ENCODE measurements at places on chromosomes 11 and 22.
A peak's percentile ranks its signal among the peaks of the same experiment; 100 is the strongest.

DNA sequence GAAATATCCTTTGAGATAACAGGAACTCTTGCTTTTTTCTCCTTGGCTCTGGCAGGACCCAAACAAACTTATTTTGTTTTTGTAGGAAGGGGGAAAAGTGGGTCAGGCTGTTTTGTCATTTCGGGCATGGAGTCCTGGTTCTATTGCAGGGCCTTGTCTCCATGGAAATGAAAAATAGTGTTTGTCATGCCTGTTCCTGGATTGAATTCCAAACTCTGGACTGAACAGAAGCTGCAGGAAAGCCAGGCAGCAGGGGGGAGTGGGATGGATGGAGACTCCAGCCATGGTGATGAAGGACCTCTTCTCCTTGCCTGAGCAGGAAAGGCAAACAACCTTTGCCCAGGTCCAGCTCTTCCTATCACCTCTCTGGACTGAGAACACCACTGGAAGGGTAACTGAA is 87.0 kb downstream of the SCN3B start:
- no peak for DNase-seq

DNA sequence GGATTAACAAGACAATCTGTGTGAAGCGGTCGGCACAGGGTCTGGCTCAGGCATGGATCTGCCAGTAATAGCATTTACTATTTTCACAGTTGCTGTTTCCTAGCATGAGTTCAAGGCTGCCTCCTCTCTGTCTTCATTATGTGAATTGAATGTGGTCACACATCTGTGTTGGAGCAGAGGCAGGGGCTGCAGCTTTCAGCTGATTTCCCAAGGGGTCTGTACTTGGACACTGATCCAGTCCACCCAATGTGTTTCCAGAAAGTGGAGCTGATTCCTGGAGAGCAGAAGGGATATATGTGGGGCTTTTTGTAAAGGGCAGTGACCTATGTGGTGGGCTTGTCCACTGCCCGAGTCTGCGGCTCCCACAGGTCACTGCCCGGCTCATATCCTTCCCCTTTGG is 3.5 kb upstream of the CELSR1 start:
- DNase-seq: no peak

DNA sequence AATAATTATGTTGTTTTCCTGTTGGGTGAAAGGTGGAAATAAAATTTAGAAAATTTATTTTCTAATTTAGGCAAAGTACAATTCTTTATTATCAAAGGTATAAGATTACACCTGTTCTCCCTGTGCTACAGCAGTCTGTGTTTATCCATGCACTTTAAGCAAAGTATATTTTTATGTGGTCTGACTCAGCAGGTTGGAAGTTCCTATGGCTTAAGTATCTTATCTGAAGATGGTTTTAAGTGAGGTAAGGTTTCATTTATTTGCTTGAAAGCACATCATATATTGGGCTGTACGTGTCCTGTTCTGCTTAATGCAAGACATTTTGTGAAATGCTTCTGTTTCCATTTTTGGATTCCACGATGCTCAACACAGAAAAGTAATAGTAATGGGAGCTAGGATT is 14.6 kb downstream of the PPME1 start:
- DNase-seq: peak; percentile 59

DNA sequence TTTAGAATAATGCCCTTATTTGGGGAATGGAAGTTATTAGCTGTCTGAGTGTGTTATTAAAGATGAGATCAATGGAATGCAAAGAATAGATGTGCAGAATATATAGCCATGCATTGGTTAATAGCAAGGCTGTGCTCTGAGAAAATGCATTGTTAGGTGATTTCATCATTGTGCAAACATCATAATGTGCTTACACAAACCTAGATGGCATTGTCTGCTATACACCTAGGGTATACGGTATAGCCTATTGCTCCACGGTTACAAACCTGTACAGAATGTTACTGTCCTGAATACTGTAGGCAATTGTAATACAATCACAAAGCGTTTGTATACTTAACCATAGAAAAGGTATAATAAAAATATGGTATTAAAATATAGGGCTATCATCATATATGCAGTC is 25.5 kb downstream of the SLC5A12 start:
- DNase-seq: no peak

GRCh38 chr11:66639066-66639813 is 737 bp downstream of the RBM4 start:
- DNase-seq: peak; percentile 57

DNA sequence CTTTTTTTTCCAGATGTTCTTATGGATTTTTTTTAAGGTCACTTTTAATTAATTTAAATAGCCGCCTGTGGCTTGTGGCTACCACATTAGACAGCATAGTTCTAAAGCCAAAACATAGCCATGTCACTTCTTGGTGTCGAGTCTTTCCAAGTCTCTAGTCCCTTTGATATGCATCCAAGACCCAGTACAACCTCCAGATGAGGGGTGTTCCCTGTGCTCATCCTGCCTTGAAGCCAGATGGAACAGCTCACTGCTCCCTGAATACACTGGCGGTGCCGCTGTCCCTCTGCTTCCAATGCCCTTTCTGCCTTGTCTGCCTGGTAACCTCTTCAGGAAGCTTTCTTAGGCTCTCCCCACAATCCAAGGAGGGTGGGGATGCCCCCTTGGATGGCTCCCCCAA is 338.0 kb downstream of the TENM4 start:
- DNase-seq: no peak

- DNase-seq: no peak
These were observed 374.1 kb downstream of the TENM4 start for GRCh38 chr11:79066456-79067351.

DNA sequence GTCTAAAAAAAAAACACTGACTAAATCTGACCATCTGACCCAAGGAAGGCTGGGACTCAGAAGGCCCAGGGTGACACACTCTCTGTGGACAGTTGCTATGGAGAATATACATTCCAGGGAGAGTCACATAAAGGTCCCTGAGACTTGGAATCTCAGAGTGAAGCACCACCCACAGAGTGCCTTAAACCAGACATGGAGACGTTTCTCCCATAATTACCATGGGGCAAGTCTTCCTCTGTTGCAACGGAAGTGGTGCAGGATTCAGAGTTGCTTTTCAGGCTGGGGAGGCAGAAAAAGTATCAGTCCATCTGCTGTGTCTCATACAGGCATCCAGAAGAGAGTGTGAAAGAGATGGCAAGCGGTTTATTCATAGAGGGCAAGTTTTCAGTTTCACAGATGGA is 58.7 kb upstream of the SLN start:
- DNase-seq: no peak

DNA sequence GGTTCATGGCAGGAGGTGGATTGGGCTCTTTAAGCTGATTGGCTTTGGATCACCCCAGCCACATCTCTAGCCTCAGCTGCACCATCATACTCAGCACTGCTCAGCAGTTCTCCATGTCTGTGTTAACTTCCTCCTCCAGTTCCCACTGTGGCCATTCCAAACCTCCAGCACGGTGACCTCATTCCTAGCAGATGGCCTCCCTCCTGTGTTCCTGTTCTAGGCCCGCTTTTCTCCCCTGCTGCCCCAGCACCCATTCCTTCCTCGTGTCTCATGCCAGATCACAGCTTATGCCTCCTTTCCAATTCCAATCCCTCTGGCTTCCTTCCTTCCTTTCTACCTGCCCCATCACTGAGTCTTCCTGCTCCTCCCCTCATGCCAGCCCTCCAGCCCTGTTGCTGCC is 96.1 kb downstream of the MICAL2 start:
- no peak for DNase-seq

- no peak for DNase-seq
These were observed 39.3 kb downstream of the SGSM1 start for GRCh38 chr22:24845041-24845898.

DNA sequence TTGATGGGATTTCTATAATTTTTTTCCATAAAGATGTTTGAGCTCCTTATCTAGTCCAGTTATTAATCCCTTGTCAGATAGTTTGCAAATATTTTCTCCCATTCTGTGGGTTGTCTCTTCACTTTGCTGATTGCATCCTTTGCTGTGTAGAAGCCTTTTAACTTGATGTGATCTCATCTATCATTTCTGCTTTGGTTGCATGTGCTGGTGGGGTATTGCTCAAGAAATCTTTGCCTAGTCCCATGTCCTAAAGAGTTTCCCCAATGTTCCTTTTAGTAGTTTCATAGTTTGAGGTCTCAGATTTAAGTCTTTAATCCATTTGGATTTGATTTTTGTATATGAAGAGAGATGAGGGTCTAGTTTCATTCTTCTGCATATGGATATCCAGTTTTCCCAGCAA is 1.7 kb upstream of the IL2RB start:
- no peak for DNase-seq

GRCh38 chr11:67576735-67577475 is 6.7 kb upstream of the GSTP1 start:
- DNase-seq: no peak

GRCh38 chr11:134915212-134915611 is 503.2 kb upstream of the B3GAT1 start:
- no peak for DNase-seq

DNA sequence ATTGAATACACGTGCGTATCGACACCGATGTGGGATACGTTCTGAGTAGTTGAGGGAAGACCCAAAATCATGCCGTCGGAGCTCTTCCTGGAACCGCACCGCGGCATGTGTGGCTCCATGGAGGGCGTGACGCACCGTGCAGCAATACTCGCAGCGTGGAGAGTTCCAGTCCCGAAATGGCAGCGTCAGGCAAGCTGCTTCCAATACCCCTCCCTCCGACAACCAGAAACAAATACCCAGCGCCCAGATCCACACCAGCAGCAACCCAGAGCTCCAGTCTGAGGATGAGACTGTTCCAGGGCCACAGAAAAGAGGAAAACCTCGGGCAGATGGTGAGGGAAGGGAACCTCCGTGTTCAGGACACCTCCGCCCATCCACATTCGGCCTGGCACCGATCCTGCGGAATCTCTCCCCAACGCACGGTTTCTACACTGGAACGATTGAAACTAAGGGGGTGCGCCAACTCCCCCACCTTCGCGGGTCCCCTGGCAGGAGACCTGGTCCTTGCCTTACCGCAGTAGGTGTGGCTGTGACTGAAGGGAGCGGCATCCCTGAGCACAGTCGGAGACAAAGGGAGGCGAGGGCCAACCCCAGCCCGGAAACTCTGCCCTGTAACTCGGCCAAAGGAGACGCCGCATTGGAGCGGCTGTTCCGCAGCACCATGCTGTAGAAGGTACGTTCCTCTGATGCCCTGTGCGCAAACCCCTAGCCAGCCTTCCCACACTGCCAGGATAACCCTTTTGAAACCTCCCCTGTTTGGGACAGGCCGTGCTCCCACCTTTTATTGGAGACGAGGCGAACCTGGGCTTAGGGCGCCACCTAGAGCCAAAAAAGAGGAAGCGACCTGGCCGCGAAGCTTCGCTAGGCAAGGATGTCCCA is 28.2 kb downstream of the DBX1 start:
- peak; percentile 51 for DNase-seq

- no peak for DNase-seq
These were observed 819 bp downstream of the JAML start for GRCh38 chr11:118223992-118224391.

- DNase-seq: no peak
These were observed 220.2 kb downstream of the TBC1D22A start for GRCh38 chr22:46982635-46983034.

All from hematopoietic multipotent progenitor cell treated with erythropoietin and hydrocortisone succinate and interleukin-3 and kit ligand, for 17 days (in vitro differentiated cells).